AML-193 (cell line): ENCODE measurements at places on chromosomes 1 and 21.

DNA sequence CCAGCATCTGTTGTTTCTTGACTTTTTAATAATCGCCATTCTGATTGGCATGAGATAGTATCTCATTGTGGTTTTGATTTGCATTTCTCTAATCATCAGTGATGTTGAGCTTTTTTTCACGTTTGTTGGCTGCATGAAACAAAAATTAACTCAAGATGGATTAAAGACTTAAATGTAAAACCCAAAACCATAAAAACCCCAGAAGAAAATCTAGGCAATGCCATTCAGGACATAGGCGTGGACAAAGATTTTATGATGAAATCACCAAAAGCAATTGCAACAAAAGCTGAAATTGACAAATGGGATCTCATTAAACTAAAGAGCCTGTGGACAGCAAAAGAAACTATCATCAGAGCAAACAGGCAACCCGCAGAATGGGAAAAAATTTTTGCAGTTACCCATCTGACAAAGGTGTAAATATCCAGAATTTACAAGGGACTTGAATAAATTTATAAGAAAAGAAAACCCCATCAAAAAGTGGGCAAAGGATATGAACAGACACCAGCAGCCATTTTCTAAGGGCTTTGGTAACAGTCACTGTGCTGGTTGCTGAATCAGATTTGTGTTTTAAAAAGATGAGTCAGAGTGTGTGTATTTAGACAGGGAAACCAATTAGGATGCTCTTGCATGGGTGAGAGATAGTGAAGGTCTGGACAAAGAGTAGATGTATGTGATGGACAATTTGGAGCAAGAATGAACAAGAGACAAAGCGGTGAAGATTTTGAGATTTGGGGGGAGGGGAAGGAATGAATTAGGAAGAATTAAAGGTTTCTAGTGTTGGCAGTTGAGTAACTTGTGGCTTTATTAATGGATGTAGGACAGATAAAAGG lies 110.7 kb downstream of the RYR2 start:
- DNase-seq = no peak

DNA sequence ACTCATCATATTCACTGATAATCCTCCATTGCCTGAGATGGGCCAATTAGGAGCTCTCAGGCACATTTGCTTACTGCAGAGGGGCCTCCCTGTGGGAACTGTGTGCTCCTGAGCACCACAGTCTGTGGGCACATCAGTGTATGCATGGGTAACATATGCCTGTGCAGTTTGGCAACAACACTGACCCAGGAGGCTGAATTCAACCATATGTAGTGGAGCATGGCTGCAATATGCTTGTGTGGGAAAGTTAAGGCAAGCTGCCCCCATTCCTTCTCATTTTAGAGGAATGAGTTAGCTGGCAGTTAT lies 11.8 kb upstream of the FMOD start:
- DNase-seq = no peak

DNA sequence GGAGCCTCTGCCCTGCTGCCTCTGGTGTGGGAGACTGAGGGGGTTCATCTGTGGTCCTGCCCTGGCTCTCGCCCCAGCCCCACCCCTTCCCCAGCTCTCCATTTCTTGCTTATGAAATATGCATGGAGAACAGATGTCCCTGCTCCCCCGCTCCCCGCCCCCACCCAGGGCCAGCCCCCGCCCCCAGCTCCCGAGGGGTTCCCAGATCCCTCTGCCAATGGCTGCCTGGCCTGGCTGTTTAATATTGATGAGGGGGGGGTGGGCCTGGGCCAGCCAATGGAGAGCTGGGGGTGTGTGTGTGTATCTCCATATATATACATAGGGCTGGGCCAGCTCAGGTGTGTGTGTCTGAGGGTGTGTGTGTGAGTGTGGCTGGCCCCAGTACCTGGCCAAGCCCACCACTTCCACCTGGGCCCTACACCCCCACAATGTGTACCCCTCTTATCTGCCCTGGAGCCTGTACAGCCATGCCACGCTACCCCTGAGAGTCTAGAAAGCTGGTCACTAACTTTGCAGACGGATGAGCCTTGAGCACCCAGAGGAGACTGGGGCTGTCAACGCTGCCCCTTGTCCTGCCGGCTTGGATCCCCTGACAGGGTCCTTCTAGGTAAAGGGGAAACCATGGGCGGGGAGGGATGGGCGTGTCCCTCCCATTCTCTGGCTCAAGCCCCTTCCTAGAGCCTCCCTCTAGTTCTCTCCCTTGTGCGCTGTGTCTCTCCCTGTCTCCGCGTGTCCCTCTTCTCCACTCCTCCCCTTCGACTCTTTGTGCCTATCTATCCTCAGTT lies at the start of gene NHLH1:
Gene NHLH1 (plus strand): TSS at position 341 of the 785 bp plus-strand sequence. CDS start 3,661 bp downstream, outside the sequence.
- no peak for DNase-seq

DNA sequence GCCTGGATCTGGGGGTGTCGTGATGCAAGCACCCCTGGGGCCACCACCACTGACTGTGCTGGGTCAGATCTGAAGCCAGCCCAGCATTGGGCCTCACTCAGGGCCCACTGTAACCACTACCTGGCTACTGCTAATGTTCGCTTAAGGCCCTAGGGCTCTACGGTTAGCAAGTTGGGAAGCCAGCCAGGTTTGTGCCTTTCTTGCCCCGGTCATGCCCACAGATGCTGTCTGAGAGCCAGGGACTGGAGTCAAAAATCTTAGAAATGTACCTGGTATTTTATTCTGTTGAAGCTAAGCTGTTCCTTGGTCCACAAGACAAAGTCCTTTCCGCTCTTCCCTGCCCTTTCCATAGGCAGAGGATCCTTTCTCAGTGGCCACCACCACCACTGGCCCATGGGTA lies 15.2 kb upstream of the FCRL3 start:
- no peak for DNase-seq

DNA sequence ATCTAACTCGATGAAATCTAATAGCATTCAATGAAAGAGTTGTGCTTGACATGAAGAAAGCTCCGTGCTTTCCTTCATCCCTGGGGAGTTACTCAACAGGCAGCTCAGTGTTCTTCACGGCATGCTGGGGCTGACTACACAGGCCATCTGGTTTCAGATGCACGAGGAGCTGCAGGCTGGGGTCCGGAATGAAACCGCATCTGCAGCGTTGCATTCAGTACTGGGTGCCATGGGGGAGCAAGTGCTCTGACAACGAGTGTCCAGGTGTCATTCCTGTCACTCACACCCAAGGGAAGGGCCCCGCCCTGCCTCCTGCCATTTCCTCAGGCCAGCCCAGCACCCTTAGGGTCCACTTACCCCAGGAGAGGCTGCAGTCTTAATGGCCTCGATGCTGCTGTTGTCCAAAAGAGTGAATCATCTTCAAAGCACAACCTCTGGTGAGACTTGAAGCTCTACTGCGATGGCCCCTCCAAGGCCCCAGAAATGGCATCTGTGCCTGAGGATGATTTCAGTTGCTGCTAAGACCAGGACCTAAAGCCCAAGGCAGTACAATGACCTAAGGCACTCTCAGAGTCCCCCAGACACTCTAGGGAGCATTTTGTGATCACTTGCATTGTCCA lies 61.4 kb downstream of the STUM start:
- DNase-seq = no peak

GRCh38 chr1:247924868-247925267 lies at the start of gene OR2AJ1:
Gene OR2AJ1, plus strand, starts transcription at chr1:247924889. Its CDS starts 8,880 bp downstream, at chr1:247933769.
- DNase-seq = no peak

DNA sequence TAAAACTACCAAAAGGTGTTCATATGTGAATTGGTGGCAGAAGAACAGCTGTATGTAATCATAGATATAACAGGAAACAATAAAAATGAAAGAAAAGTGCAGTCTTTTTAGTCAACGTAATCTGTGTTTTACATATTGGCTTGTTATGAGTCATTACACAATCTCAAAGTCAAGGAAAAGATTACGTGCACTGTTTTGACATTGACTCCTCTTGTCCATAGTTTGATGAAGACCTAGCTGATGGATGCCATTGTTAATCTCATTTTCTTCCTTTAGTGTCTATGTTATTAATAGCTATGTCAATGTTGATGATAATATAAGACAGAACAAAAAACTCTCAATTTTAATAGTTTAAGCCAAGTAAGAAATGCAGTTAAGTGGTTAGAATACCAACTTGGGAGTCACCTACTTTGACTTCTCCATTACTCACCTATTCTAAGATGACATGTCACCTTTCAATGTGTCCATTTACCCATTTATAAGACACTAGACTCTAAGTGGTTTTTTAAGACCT lies 84.5 kb upstream of the SAMSN1 start:
- no peak for DNase-seq

DNA sequence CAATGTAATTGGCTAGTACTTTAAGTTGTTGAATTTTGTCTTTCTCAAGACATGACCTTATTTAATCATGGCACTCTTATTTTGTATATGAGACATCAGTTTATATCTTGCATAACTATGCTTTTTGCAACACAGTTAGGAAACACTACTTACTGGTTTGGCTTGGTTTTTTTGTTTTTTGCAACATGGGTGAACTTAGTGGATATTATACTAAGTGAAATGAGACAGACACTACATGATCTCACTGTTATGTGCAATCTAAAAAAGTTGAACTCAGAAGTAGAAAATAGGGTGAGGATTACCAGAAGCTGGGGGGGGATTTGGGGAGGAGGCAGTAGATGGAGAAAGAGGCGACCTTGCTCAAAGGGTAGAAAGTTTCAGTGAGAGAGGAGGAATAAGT lies 132.1 kb downstream of the PLA2G4A start:
- peak; percentile 76 for DNase-seq

DNA sequence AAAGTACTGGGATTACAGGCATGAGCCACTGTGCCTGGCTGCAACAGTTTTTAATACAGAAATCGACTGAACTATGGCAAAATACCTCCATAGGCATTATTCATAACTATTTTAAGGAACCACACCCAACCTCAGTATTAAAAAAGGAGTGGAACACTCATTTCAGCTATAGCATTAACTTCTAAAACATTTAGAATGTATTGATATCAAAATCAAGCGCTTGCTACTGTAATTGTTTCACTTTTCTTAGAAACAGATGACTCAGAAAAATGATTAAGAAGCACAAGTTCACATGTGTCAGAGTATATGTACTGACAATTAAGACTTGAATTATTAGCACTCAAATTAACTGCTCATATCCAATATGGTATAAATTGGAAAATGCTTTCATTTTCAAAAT lies 15.1 kb downstream of the AIDA start:
- DNase-seq = no peak

GRCh38 chr1:172755099-172755498 lies 96.2 kb downstream of the FASLG start:
- no peak for DNase-seq
